ENCODE measurements at places on chromosomes 6 and 20. TPM values are rescaled to one million over a fixed set of nuclear protein-coding genes. Genes with fewer than 3 reads are reported as not detected.

DNA sequence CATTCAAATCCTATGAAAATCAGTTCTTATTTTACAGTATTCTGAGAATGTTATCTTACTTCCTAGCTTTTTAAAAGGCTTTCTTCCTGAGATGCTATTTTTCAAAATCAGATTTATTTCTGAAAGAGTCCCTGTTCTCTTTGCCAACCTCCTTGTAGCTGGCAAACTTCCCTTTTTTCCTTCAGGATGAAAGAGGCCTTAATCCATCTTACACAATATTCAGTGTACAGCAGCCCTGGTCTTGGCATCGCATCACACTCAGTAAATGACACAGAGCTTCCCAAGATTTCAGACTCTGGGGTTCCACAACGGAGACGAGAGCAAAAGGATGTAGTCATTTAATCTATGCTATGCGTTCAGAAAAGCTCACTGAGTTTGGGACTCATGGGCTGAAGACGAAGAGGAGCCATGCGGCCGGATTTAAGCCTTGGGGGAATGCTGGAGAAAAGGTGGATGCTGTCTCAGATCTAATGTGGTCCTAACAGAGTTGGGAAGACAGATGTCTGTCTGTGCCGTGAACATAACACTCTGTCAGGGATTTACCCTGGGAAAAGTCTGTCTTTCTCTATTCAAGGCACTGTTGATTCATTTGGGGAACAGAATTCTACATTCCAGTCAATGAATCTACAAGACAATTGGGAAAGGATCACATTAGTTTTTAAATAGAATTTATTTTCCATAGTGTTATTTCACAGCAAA is 616.4 kb upstream of the AGPAT4 start:
- DNase-seq = no peak
- H3K27me3 ChIP-seq = no peaks in the 10 kb centered on the region
- no peak overlapping the region for H3K4me3 ChIP-seq

DNA sequence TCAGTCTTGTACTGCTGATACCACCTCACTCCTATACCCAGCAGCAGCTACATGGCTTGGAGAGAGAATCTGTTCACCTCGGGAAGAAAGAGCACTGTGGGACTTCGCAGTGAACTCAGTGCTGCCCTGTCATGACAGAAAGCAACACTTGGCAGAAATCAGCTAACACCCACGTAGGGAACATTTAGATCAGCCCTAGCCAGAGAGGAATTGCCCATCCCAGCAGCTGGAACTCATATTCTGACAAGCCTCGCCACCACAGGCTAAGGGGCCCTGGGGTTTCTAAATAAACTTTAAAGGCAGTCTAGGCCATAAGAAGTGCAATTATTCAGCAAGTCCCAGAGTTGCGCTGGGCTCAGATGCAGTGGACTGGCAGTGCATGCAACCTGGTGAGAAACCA is 1266.8 kb downstream of the GRIK2 start:
- H3K4me1 ChIP-seq = no peaks in the 10 kb centered on the region
- no peaks in the 10 kb centered on the region for H3K27me3 ChIP-seq
- no peak overlapping the region for H3K27ac ChIP-seq

- no peak overlapping the region for H3K4me3 ChIP-seq
- H3K27ac ChIP-seq = no peak overlapping the region
- no peaks in the 10 kb centered on the region for H3K4me1 ChIP-seq
These were observed 134.5 kb downstream of the AGPAT4 start for GRCh38 chr6:161139304-161139765.

DNA sequence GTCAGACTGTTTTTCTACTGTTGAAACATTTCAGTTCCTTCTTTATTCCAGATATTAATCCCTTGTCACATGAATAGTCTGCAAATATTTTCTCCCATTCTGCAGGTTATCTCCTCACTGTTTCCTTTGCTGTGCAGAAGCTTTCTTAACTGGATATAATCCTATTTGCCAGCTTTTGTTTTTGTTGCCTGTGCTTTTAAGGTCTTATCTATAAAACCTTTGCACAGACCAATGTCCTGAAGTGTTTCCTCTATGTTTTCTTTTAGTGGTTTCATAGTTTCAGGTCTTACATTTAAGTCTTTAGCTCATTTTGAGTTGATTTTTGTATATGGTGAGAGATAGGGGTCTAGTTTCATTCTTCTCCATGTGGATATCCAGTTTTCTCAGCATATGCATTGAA is 19.2 kb downstream of the NCOA6 start:
- H3K27me3 ChIP-seq = no peaks in the 10 kb centered on the region
- H3K36me3 ChIP-seq = peaks cover 3% of the 10 kb centered on the region
- H3K4me1 ChIP-seq = peaks cover 9% of the 10 kb centered on the region
- H3K27ac ChIP-seq = no peak overlapping the region
- DNase-seq = no peak
- no peak overlapping the region for H3K4me3 ChIP-seq

DNA sequence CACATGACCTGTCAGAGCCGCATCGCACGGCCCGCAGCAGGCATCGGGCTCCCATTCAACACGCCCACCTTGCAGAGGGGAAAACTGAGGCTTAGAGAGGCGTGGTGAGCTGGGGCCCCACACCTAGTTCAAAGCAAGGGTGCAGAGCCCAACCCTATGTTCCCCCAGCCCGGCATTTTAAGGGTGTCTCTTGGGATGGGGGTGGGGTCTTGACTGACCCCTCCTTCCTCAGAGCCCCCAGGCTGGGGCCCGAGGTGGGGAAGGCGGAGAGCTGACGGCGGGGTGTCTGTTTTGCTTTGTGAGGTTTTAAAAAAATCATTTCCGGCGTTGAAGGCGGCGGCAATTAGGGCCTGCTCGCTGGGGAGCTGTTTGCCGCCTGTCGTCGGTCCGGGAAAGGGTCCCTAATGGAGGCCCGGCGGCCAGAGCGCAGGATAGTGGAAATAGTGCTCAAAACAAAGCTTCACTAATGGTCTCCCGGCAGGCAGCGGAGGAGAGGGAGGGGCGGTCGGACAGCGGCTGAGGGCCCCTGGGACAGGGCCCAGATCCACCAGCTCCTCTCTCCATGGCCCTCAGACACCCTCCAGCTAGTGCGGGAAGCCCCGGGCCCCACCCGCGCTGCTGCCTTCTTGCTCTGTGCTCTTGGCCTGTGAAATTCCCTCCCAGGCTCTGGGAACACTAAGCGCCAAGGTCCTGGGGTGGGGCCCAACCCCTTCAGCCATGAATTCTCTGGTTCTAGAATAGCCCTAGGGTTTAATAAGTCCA is 11.9 kb downstream of the VSTM2L start:
- peak; percentile 42 for DNase-seq
- peak overlapping the region; percentile 76 for H3K27ac ChIP-seq
- no peaks in the 10 kb centered on the region for H3K36me3 ChIP-seq
- peak overlapping the region; percentile 45 for H3K4me3 ChIP-seq
- H3K4me1 ChIP-seq = peaks cover 26% of the 10 kb centered on the region

DNA sequence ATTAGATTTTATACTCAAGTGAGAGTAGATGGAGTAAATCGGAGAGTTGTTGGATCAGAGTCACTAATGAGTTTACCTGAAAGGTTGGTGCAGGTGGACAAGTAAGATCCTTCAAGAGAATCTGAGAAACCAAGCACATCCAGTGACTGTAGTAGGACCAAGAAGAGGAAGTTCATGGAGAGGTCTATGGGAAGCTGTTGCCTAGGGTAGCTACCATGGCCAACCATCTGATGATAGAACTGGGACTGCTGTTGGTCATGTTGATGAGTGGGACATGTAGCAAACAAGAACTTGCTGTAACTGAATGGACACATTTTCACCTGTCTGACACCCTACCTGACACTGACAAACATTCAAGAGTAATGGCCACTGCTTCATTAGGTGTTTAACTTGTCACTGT is 11.3 kb upstream of the ADGB start:
- no peak for DNase-seq
- no peak overlapping the region for H3K4me3 ChIP-seq
- no peak overlapping the region for H3K27ac ChIP-seq
- H3K27me3 ChIP-seq = no peaks in the 10 kb centered on the region
- no peaks in the 10 kb centered on the region for H3K4me1 ChIP-seq
- no peaks in the 10 kb centered on the region for H3K36me3 ChIP-seq

DNA sequence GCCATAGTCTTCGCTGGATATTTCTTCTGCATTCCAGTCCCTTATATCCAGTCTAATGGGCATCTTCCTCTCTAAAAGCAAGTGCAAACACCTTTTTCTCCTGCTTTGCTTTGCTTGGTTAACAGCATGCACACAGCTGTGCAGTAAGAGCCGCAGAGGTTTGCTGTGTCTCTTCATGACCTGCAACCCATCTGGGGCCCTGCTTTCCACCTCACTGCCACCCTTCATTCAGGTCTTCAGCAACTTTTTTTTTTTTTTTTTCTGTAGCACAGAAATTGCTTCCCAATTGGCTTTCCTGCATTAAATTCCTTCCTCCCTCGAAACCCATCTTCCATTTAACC is 14.4 kb downstream of the NEDD9 start:
- peaks cover 74% of the 10 kb centered on the region for H3K4me1 ChIP-seq
- no peak for DNase-seq
- no peak overlapping the region for H3K4me3 ChIP-seq
- H3K27ac ChIP-seq = no peak overlapping the region
- H3K27me3 ChIP-seq = no peaks in the 10 kb centered on the region

DNA sequence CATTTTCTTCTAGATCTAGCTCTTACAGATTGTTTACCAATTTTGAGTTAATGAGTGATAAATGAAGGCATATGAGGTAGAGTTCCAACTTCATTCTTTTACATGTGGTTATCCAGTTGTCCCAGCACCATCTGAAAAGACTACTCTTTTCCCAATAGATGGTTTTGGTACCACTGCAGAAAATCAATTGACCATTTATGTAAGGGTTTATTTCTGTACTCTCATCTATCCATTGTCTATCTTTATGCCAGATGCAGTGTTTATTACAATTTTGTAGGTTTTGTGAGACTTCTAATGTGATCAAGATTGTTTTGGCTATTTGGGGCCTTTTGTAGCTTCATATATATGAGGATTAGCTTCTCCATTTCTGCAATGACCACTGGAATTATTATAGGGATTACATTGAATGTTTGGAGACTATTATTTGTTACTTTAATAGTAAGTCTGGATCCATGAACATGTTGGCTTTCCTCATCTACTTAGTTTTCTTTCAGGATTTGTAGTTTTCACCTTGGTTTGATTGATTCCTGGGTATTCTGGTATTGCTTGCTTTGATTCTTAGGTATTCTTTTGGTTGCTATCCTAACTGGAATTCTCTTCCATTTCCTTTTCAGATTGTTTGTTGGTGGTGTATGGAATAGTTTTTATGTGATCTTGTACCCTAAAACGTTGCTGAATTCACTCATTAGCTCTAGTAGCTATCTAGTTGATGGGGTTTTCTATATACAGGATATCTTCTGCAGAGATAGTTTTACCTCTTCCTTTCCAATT is 10.4 kb downstream of the SNRPB start:
- DNase-seq = no peak
- H3K36me3 ChIP-seq = peaks cover 63% of the 10 kb centered on the region
- H3K4me1 ChIP-seq = peaks cover 4% of the 10 kb centered on the region

- DNase-seq = no peak
- peaks cover 41% of the 10 kb centered on the region for H3K36me3 ChIP-seq
- no peaks in the 10 kb centered on the region for H3K27me3 ChIP-seq
- H3K4me1 ChIP-seq = peaks cover 24% of the 10 kb centered on the region
- no peak overlapping the region for H3K4me3 ChIP-seq
- H3K27ac ChIP-seq = no peak overlapping the region
These were observed 77.2 kb downstream of the SSR1 start for GRCh38 chr6:7235712-7236305.

DNA sequence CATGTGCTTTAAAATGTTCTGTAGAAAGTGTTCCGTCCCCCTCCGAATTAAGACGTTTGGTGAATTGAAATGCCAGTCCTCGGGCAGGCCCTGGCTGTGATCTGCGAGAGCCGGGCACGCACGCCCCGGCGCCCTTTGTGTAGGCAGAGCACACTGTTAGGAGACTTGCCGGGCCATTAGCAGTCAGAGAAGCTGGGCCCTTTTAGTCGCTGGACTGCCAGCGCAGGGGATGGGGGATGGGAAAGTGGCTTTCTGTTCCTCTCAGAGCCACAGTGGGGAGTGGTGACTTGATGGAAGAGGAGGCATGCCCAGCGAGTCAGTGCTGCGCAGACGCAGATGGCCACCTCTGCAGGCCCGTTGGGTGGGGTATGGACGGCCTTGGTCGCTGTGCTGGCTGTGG is 2.2 kb downstream of the PPP1R3G start:
- peaks cover 51% of the 10 kb centered on the region for H3K27me3 ChIP-seq
- H3K36me3 ChIP-seq = no peaks in the 10 kb centered on the region
- no peak overlapping the region for H3K4me3 ChIP-seq
- no peak for DNase-seq

DNA sequence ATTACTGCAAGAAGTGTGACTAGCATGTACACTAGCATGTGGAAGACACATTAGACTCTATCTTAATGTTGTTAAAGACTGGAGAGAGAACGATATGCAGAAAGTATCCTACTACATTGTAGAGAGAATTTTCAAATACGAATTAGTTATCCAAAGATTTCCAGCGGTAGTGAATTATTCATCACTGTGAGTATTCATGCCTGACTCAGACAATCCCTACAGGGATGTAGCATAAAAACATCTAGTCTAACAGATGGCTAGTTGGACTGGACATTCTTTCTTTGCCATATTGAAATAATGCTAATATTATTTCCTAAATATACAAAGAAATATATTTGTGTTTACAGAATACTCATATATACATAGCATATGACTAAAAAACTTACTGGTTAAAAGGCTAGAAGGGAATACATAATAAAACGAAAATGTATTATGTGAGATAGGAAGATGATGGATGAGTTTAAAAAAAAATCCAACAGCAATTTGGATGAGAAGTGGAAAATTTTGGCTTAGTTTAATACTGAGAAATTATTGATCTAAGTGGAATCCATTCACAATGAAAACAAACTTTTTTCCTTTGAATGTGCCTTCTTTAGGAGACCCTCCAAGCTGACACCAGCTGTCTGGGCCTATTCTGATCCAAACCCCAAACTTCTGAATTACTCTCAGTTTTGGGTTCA is 580.7 kb downstream of the RFPL4B start:
- H3K4me1 ChIP-seq = no peaks in the 10 kb centered on the region
- H3K27ac ChIP-seq = no peak overlapping the region
- no peaks in the 10 kb centered on the region for H3K27me3 ChIP-seq
- H3K4me3 ChIP-seq = no peak overlapping the region

C6orf15 gene
- not detected for total RNA-seq

IRF4 gene
- 91.2 TPM for total RNA-seq

FRMD1 gene
- total RNA-seq = not detected

Data from activated CD8-positive, alpha-beta T cell treated with anti-CD3 and anti-CD28 coated beads, Interleukin-2, amount 10 ng/mL, durations not matched to agents 7 days and 5 days (primary cell).